Activated T-helper 9 cell treated with anti-CD3 and anti-CD28 coated beads, Interleukin-2, amount 50 U/mL, for 16 hours (primary cell): ENCODE measurements at places on chromosomes 2 and 18.

GRCh38 chr18:43596105-43596712 is 318.9 kb upstream of the SYT4 start:
- no peak for DNase-seq

DNA sequence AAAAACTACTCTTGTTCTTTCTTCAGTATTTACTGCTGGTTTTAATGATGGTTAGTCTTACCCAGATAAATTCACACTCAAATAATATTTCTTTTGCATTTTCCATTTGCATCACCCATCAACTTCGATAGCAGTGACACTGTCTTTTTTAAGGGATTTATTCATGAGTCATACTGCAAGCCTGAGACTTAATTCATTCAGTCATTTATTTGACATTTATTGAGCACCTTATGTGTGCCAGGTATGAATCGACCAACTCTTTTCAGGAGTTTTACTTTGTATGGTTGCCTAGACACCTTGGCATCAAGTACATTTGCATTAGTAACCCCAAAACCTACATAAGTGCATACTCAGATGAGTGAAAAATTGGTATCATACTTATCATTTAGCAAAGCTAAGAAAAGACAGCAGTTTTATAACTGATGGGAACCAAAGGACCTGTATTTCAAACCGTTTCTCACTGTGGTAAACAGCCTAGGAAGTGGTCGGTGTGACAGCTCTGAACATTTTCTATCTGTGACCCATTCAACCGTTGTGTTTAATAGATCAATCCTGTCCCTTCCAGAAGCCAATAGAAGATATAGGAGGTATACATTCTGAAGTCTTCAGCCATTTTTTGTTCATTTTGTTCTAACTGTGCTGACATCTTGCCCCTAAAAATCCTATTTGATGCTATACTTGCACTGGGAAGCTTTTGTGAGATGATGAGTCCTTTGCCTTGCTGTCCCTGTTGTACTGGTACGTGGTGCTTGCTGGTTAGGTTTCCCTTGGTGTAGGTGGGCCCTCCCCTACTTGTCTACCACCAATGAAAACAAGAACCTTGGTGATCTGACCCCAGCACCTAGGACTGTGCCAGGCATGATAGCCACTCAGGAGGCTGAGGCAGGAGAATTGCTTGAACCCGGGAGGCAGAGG is 484.7 kb upstream of the RAB12 start:
- DNase-seq: no peak

DNA sequence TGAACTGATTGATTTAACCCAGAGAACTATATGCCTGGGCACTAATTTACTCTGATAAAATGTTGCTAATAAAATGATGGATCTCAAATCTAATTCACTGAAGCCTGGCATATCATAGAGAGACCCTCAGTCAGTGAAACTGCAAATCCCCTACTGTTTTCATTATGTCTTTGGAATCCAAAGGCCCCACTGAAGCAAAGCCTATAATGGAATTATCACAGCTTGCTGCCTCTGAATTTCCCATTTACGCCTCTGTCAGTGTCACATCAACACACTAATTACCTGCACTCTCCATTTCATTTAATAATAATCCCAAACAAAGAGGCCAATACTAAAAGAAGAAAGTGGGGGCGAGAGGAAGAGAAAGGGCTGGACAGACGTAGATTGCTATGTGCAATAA is 470.9 kb downstream of the MBD2 start:
- no peak for DNase-seq

- peak; percentile 33 for DNase-seq
Measured at GRCh38 chr2:9950521-9951271, 797 bp upstream of the GRHL1 start.

DNA sequence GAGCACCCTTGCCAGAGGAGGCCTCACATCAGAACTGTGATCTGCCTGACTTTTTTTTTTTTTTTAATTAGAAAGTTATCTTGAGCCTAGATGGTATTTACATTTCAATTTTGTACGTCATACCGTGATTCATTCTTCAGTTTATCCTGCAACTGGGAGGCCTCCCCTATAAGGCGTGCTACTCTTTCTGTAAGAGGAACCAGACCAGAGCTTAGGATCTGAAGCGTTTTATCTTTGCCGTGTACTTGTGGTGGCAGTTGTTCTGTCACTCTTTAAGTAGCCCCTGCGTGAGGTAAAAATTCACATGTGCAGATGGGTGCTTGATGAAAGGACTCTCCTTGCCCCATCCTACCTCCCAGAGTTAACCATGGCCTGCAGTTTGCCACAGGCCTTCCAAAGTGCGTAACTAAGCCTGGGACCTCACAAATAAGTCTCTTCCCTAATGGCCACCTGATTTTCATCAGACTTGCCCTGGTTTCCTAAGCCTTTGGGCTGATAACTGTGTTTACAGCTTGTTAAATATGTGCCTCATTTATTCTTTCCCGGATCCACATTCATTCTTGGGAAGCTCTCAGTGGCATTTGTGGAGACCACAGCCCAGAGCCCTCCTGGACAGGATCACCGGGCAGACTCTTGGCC is 96.0 kb downstream of the MTCL1 start:
- DNase-seq: no peak
